EL (cell line): ENCODE measurements at places on chromosomes 11 and 22.

GRCh38 chr11:67248653-67249052, 17.6 kb upstream of the GRK2 start:
- peak; percentile 66 for DNase-seq

DNA sequence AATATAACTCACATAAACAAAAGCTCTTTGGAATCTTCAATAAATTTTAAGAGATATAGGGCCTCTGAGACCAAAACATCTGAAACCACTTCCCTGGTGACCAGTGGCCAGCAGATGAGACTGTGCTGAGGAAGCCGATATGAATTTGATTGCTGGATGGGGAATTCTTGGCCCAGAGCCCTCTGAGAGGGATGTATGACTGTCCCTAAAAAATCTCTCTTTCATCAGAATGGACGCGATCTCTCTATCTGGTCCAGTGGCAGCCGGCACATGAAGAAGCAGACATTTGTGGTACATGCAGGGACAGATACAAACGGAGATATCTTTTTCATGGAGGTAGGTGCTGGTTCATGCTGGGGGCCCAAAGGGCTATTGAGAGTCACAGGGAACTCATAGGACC, 37.5 kb downstream of the MYBPC3 start:
- peak; percentile 67 for DNase-seq

- DNase-seq, result no peak
Observed at GRCh38 chr22:44575381-44576268, 77.6 kb upstream of the RTL6 start.

- peak; percentile 56 for DNase-seq
Observed at GRCh38 chr11:2122222-2122906, 16.8 kb downstream of the IGF2 start.

GRCh38 chr11:128893578-128894285, 2.6 kb downstream of the KCNJ5 start:
- DNase-seq, result no peak

- DNase-seq, result no peak
Observed at GRCh38 chr11:36388951-36389350, 92.9 kb downstream of the PRR5L start.
